Inflammatory macrophage treated with lipopolysaccharide for 4 hours (primary cell): ENCODE measurements at places on chromosomes 11 and 22.

GRCh38 chr11:129785383-129786111, 30.1 kb upstream of the TMEM45B start:
- DNase-seq: peak; percentile 64

DNA sequence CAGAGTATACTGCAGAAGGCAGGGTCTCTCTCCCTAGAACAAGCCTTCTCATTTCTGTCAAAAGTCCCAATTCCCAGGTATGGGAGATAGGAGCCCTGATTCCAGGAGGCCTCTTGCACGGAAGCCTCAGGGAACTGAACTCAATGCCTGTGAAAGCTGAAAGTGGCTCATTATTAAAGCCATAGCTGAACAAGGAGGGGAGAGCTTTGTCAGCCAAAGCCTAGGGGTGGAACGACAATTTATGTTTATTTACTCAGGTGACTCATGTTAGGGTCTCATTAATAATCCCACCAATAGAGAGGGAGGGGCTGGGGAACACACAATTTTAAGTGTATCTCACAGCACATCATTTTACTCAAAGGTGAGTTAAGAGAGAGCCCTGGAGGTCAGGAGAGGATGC, 44.9 kb downstream of the DSCAML1 start:
- no peak for DNase-seq

GRCh38 chr22:35018995-35019394, 47.0 kb upstream of the ISX start:
- no peak for DNase-seq

DNA sequence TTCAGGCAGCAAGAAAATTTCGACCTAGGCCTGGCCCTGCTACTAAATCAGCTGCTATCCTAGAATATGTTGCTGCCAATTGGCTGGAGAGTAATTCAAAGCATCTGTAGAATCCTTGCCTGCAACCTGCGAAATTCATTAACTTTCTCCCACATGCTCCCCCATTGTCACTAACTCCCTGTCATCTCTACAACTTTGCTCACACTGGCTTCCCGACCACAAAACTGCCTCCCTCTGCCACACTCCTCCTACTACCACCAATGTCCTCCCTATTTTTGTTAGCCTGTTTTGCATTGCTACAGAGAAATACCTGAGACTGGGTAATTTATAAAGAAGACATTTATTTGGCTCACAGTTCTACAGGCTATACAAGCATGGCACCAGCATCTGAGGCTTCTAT, 570.6 kb downstream of the INSC start:
- DNase-seq: no peak

- peak; percentile 21 for DNase-seq
Observed at GRCh38 chr11:111561791-111562325, 21.3 kb downstream of the LAYN start.

- DNase-seq: no peak
Observed at GRCh38 chr22:48952256-48953102, 875.2 kb downstream of the BRD1 start.

DNA sequence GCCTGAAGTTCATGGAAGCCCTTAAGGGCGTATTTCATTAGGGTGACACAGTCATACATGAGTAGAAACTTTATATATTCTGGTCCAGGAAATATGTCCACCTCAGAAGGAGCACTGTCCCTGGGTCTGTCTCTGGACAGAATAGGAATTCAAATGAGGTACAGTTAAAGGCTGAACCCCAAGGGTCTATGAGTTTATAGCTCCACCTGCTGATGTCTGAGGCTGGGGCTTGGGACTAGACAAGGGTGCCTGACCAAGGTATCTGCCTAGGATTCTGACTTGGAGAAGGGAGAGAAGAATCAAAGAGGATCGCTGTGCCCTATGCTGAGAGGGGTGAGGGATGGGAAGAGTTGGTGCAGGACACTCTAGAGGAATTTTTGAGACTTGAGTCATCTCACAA, 14.9 kb downstream of the HEPHL1 start:
- no peak for DNase-seq

DNA sequence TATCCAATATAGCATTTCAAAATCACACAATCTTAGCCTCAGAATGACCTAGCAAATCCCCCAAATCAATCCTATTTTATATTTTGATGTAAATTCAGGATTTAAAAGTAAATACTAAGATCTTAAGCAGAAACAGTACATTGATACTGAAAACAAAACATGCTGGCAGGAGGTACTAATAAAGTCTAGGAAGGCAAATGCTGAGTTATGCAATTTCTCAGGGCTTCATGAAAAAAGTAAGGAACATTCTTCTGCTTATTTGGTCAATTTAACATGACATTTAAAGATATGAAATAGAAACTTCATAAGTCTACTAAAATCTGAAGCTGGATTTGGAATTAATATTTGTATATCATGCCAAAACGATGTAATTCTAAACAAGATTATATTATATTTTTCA, 153.3 kb downstream of the SWAP70 start:
- no peak for DNase-seq

DNA sequence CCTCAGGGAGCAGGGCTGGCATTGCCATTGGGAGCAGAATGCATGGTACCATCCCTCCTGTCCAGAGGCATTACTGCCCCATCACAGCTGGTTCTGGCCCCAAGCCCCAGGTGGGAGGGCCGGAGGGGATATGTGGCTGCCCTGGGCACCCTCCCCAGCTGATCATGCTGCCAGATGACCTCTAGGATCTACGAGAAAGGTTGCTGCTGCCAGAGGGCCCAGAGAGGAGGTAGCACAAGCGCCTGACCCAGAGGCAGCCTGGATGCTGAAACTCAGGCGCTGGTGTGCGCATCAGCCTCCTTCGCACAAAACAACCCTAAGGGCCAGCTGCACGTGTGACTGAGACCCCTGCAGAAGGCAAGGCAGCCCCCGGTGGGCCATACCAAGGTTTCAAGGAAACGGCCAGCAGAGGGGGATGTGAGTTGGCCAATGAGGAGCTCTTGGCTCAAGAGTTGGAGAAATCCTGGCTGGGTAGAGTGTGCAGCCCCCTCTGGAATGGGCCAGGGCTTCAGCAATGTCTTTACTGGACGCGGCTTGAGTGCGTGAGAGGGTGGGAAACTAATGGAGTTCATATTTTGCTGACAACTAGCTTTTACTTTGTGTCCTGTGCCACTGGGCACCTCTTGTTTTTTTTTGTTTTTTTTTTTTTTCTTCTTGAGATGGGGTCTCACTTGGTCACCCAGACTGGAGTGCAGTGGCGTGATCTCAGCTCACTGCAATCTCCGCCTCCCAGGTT, 88.3 kb upstream of the PARVA start:
- no peak for DNase-seq

- DNase-seq: no peak
Observed at GRCh38 chr22:47686594-47687345, 924.3 kb downstream of the TBC1D22A start.

- peak; percentile 95 for DNase-seq
Observed at GRCh38 chr11:96263238-96263763, 79.7 kb downstream of the MAML2 start.

GRCh38 chr22:23166841-23167616, 13.3 kb upstream of the BCR start:
- no peak for DNase-seq
